Hematopoietic multipotent progenitor cell (in vitro differentiated cells): ENCODE measurements at places on chromosomes 12 and 14. TPM values are rescaled to one million over a fixed set of nuclear protein-coding genes. Genes with fewer than 3 reads are reported as not detected.

DHRS2 gene
- under 0.01 TPM for total RNA-seq

CCDC196 gene
- not detected for total RNA-seq

CIROP gene
- total RNA-seq: not detected

AQP2 gene
- under 0.01 TPM for total RNA-seq
